ENCODE measurements at places on chromosomes 3 and 15. TPM values are rescaled to one million over a fixed set of nuclear protein-coding genes. Genes with fewer than 3 reads are reported as not detected.

DNA sequence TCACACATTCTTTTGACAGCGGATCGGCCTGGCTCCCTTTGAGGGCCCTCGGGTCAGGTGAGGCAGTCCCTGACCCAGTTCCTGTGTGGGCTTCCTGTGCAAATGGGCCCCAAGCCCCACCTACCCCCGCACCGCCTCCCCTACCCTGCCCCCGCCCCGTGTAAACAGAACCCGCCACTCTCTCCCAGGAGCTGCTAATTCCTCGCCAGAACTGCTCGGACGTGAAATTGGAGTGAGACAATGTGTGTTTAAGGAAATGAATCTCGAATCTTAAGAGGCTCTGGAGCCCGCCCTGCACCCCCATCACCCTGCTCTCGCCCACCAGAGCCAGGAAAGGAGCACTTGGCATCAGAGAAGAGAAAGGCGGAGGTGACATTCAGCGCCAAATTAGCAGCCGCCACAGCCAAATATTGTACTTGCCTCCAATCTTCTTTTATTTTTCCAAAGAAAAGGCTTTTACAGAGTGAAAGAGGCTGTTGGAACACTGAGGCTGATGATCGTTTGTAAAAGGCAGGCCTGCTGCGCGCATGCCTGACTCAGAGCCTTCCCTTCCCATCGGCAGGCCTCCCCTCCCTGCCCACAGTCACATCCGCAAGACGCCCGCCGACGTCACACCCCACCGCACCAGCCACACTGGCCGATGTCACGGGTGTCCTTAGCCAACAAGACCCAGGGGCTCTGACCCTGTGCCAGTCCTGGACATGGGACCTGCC is 53.1 kb downstream of the CACNA2D2 start:
- peak; percentile 54 for DNase-seq

RHO gene
- not detected for total RNA-seq

SEMA3F gene
- 25.5 TPM for total RNA-seq

- DNase-seq = no peak
Observed at GRCh38 chr3:14463330-14464140, 61.1 kb downstream of the SLC6A6 start.

C3orf80 gene
- 1.6 TPM for total RNA-seq

GRCh38 chr3:11371747-11372146 is 99.5 kb downstream of the ATG7 start:
- no peak for DNase-seq

PSTPIP1 gene
- 24.5 TPM for total RNA-seq

All from thoracic aorta (tissue), 2 donors.